ENCODE measurements at places on chromosomes 6 and 20.

- DNase-seq, result no peak
Observed at GRCh38 chr6:114055349-114055748, 84.4 kb upstream of the HDAC2 start.

- no peak for DNase-seq
Observed at GRCh38 chr20:4449957-4450715, 271.6 kb upstream of the PRND start.

- no peak for DNase-seq
Observed at GRCh38 chr6:156694679-156695078, 82.5 kb upstream of the ARID1B start.

DNA sequence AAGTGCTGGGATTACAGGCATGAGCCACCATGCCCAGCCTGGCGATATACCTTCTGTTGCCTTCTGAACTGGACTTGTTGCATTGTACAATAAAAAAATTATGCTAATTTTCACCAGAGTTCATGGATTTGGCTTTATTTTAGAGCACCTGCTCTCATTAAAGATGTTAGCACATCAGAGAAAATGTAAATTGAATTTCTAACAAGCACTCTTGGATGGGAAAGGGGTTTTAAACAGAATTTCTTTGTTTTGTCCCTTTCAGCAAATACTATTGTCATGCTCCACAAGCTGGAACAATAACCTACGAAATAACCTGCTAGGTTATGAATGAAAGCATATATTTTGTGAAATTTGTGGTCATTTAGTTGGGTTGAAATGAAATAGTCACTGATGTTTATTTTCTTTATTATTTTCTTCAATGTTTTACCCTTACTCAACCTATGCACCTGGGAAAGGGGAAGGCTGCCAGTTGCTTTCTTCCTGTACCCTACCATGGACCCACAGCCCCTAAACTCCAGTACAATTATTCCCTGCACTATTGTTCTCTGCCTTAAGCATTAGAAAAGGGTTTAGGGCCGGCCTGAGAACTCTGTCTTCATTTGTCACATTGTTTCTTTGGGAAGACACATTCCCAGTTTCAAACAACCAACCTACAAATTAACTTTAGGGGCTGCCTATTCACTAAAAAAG lies 22.2 kb downstream of the ZDHHC14 start:
- DNase-seq, result no peak

DNA sequence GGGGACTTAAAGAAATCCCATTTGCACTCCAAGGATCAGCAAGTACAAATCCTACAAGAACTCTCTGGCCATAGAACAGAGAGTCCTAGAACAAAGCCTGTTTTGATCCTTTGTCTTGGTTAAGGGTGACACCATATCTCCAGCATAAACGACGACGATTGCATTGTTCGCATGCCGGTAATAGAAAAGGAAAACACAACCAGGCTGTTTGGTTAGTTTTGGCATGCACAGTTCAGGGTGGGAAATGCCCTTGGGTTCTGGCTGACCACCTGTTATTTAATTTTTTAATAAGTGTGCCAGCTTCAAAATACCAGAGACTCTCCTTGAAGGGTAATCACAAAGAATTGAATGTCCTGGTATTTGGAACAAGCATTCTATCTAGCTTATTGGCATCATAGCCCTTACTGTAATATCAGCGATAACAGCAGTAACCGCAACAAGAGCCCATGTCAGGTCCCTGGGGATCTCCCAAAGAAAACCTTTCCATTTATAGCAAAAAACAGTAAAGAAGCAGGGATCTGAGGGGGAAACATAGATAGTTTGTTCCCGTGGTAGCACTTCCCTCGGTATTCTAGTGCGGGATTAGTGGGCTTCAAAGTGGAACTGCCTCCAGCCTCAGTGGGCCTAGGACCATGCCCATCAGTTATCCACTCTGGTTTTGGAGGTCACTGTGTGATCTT lies 77.1 kb downstream of the TMEM170B start:
- no peak for DNase-seq

GRCh38 chr6:79984261-79984660 lies 20.2 kb upstream of the TTK start:
- no peak for DNase-seq
